ENCODE measurements at places on chromosomes 7 and 10.

DNA sequence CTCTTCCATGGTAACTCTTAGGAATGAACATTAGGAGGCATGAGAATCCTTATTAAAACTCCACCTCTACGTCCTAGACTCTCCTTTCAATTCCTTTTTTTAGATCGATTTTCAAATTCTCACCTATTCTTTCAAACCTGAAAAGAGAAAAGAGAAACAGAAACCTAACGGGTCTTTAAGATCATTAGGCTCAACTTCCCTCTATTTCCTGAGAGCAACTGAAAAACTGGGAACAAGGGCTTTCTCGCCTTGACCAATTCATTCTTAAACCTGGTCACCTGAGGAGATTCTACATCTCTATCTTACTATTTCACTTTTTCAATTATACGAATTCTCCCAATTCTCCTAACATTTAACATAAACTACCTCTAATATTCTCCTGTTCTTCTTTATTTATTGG, 2.8 kb downstream of the TFEC start:
- DNase-seq = no peak

DNA sequence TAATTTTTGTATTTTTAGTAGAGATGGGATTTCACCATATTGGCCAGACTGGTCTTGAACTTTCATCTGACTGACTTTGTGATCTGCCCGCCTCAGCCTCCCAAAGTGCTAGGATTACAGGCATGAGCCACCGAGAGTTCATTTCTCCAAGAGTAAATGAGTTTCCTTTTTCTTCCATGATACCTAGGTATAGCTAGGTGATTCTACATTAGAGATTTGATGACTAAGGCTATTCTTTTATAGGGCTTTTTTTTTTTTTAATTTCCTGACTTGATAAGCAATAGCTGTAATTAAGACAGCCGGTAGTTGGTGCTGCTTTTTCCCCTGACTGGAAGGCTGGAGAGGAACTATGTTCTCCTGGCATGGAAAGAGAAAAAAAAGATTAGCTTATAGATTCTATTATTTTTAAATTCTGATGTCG, 3.3 kb downstream of the PTPN12 start:
- no peak for DNase-seq

DNA sequence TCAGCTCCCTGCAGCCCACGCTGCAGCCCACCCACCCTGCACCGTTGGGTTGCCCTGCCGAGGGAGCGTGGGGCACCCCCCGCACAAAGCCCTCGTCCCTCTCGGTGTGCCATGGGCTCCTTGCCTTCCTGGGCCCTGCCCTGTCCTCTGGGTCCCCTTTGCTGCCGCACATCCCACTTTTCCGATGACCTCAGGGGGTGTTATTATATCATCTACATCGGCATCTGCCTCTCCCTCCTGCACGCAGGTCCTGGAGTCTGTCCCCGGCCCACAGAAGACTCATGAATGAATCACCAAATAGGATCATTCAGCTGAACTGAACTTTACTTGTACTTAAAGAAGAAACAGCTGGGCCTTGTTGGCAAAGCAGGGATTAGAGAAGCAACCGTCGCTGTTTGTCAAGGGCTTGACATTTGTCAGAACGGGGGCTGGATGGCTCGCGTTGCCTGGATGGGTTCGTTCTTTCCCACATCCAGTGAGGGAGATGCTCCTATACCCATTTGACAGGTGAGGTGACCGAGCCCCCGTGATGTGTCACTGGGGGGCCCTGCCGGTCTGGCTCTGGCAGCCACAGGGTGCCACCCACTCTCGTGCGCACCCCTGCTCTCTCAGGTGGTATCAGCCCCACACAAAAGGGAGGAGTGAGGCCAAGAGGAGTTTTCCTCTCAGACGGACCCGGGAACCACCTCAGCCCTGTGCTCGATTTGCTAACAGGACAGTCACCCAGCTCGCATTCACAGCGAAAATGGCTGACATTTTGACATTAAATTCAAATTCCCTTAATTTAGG, 58.6 kb upstream of the EBF3 start:
- no peak for DNase-seq

DNA sequence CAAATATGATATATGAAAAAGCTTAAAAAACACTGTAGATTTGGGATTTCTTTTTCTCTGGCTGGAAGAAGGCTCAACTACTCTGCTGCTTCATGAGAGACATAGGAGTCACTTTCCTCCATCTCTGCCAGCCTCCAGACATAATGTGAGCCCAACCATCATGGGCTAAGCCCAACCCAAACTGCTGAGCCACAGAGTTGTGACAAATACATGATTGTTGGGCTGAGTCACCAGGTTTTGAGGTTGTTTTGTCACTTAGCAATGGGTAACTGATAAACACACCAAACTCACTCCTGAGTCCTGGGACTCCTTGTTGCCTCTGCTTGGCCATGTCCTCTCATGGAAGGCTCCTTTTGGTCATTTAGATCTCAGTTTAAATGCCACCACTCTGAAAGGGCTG, 381.8 kb upstream of the FZD8 start:
- no peak for DNase-seq

All from CD4-positive, alpha-beta T cell treated with Interleukin-12 subunit alpha and Interleukin-12 subunit beta, for 1 hour (primary cell).